Heart left ventricle (tissue), 16 donors: ENCODE measurements at places on chromosomes 11 and 22. TPM values are rescaled to one million over a fixed set of nuclear protein-coding genes. Genes with fewer than 3 reads are reported as not detected.

Gene PEX16
- total RNA-seq: 17.3 TPM

Gene SELENOO
- 11.5 TPM for total RNA-seq

Gene MS4A12
- not detected for total RNA-seq

Gene CLDN5
- 16.8 TPM for total RNA-seq

Gene OR8A1
- not detected for total RNA-seq

Gene APOL1
- total RNA-seq: 17.5 TPM

Gene FGF3
- not detected for total RNA-seq

Gene BBOX1
- total RNA-seq: not detected

Gene SLC22A25
- total RNA-seq: not detected

Gene MYOD1
- total RNA-seq: not detected

Gene ST14
- total RNA-seq: 2.0 TPM

Gene THY1
- 5.4 TPM for total RNA-seq

Gene PKDREJ
- 0.04 TPM for total RNA-seq

Gene RASSF10
- 0.07 TPM for total RNA-seq

Gene ANO3
- not detected for total RNA-seq

Gene PLEKHB1
- 36.3 TPM for total RNA-seq

Gene RASGRP2
- total RNA-seq: 28.6 TPM

Gene SERPIND1
- not detected for total RNA-seq

Gene GTSE1
- 0.72 TPM for total RNA-seq

Gene KCTD14
- total RNA-seq: not detected

Gene PAFAH1B2
- 58.3 TPM for total RNA-seq
